Osteoblast (primary cell): ENCODE measurements at places on chromosomes 7 and 10. TPM values are rescaled to one million over a fixed set of nuclear protein-coding genes. Genes with fewer than 3 reads are reported as not detected.

The C10orf53 gene
- total RNA-seq: not detected in 2 replicates

The LRRC4 gene
- 0.29 and 0.72 TPM in 2 replicates for total RNA-seq

The TMEM196 gene
- not detected in 2 replicates for total RNA-seq

The LRIT1 gene
- total RNA-seq: not detected in 2 replicates

The TMEM270 gene
- total RNA-seq: not detected in 2 replicates

The GPR141 gene
- total RNA-seq: not detected in 2 replicates

The DRGX gene
- total RNA-seq: under 0.01 TPM in 1 of 2 replicates, not detected in the other

The AUTS2 gene
- total RNA-seq: 15.2 and 17.4 TPM in 2 replicates

The TUBB8 gene
- not detected in 2 replicates for total RNA-seq

- H3K27me3 ChIP-seq: no peaks in the 10 kb centered on the region
- H3K27ac ChIP-seq: no peak overlapping the region
- DNase-seq: no peak
- peaks cover 27% of the 10 kb centered on the region for H3K4me1 ChIP-seq
- no peaks in the 10 kb centered on the region for H3K36me3 ChIP-seq
These were observed 23.4 kb upstream of the GSAP start for GRCh38 chr7:77439572-77439971.

DNA sequence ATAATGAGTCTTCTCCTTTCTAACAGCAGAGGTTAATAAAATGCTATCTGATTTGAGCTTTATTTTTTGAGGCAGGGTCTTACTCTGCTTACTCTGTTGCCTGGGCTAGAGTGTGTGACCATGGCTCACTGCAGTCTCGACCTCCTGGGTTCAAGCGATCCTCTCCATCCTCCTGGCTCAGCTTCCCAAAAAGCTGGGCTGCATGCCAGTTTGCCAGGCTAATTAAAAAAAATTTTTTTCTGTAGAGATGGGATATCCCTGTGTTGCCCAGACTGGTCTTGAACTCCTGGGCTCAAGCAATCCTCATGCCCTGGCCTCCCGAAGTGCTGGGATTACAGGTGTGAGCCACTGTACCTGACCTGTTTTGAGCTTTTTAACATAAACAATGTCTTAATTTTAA is 56.7 kb downstream of the SCD start:
- H3K27ac ChIP-seq: no peak overlapping the region
- H3K36me3 ChIP-seq: no peaks in the 10 kb centered on the region
- no peaks in the 10 kb centered on the region for H3K27me3 ChIP-seq
- no peak overlapping the region for H3K4me3 ChIP-seq

DNA sequence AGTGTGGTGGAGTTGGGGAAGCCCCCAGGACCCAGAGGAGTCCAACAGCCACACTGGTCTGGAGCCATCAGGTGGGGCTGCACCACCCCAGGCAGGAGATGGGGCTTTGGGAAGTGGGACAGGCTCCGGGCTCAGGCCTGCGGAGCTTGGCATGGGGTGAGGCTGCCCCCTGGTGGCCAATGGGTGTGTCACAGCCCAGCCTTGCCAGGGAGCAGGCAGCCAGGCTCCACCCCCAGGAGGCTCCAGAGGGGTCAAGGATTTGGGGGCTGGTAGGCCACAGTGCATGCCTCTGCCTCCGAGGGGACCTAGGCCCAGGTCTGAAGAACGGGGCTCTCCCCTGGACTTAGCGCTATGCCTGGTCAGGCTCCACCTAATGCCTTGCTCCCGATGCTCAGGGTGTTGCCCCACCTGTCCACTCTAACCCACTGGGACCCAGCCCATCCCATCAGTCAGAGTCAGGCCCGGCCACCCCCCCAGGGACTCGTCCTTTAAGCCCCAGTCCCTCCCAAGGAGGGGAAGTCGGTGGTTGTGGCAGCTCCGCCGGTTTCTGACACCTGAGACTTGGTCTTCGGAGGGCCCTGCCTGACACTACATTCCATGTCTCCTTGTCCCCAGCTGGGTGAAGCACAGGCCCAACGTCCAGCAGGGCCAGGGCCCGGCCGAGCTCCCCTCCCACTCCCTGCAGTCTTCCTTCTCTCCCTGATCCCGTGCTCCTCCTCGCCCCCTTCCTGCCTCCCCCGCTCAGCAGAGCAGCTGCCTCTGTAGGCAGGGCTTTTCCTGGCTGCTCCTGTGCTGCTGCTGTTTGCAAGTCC is 11.3 kb upstream of the SAMD8 start:
- peak; percentile 98 for DNase-seq
- H3K27me3 ChIP-seq: no peaks in the 10 kb centered on the region
- H3K4me3 ChIP-seq: no peak overlapping the region
- H3K36me3 ChIP-seq: no peaks in the 10 kb centered on the region

- H3K4me1 ChIP-seq: no peaks in the 10 kb centered on the region
- no peaks in the 10 kb centered on the region for H3K36me3 ChIP-seq
- no peak overlapping the region for H3K27ac ChIP-seq
- DNase-seq: no peak
- H3K27me3 ChIP-seq: no peaks in the 10 kb centered on the region
These were observed 146.6 kb downstream of the SH2D4B start for GRCh38 chr10:80684259-80684658.

DNA sequence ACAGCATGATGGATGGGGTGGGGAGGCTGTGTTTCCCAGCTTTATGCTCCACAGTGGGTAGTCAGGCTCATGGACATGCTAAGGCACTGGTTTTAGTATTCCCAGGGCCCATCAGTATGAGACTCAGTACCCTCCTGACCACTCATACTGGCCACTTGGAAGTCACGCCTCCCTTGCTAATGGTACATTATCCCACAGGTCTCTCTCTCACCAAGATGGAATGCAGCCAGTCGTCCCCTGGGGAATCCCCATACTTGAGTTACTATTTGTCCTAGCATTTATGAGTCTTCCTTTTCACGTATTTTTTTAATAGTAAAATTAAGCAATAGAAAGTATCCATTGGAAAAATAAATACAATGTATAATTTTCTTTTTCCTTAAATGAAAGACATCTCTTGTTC is 80.6 kb upstream of the TBX20 start:
- no peak overlapping the region for H3K27ac ChIP-seq
- no peaks in the 10 kb centered on the region for H3K36me3 ChIP-seq
- H3K27me3 ChIP-seq: no peaks in the 10 kb centered on the region

GRCh38 chr7:81404669-81405068 is 365.2 kb downstream of the HGF start:
- H3K27ac ChIP-seq: no peak overlapping the region
- H3K4me1 ChIP-seq: no peaks in the 10 kb centered on the region

DNA sequence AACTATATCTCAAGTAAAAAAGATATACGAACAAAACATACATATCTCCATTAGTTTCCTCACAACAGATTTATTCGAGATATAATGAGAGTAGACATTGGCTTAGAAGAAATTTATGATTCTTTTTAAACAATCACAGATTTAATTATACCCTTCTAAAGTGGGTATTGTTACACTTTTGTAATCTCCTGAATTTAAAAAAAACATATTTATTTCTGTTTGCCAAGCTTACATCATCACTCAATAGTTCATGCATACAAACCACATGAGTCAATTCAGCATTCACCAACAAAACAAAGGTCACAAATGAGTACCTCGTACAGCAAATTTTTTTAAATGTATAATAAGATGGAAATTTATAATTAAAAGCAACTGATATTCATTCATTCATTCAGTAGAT is 17.6 kb downstream of the LRRN3 start:
- no peak for DNase-seq
- no peak overlapping the region for H3K27ac ChIP-seq
- H3K27me3 ChIP-seq: no peaks in the 10 kb centered on the region
- H3K36me3 ChIP-seq: no peaks in the 10 kb centered on the region
- no peak overlapping the region for H3K4me3 ChIP-seq

- no peaks in the 10 kb centered on the region for H3K36me3 ChIP-seq
- H3K27me3 ChIP-seq: no peaks in the 10 kb centered on the region
- H3K27ac ChIP-seq: no peak overlapping the region
- no peak overlapping the region for H3K4me3 ChIP-seq
- H3K4me1 ChIP-seq: peaks cover 19% of the 10 kb centered on the region
- DNase-seq: no peak
These were observed 18.7 kb downstream of the TBC1D12 start for GRCh38 chr10:94420998-94421528.

DNA sequence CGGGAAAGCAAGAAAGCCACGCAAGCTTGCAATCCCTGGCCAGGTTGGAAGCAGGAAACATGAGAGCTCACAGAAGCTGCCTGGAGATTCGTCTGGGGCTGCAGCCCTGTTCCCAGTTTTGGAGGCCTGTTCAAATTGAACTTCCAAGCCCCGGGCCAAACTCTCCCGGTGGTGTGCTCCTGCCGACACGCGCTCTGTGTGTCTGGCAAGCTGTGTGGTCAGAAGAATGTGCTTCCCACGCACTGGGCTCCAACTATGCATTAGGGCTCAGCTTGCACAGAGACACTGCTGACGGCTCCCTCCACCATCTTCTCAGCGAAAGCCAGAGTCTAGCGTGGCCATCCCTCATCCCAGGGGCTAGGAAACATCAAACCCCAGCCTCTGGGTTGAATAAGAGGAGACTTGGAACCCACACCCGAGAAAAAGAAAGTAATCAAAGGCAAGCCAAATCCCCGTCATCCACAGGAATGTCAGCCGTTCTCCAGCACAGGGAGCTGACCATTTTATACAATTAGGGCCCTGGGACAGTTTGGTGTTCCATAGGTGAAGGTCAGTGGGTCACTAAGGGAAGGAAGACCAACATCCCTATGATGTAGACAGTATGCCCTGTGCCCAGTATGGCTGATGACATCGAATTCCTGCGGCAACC is 107.2 kb downstream of the FGFR2 start:
- H3K27me3 ChIP-seq: no peaks in the 10 kb centered on the region
- no peak overlapping the region for H3K27ac ChIP-seq
- no peak overlapping the region for H3K4me3 ChIP-seq
- no peaks in the 10 kb centered on the region for H3K36me3 ChIP-seq

GRCh38 chr10:562142-562541 is 127.3 kb downstream of the DIP2C start:
- H3K4me3 ChIP-seq: no peak overlapping the region
- H3K4me1 ChIP-seq: no peaks in the 10 kb centered on the region
- H3K27me3 ChIP-seq: no peaks in the 10 kb centered on the region
